ENCODE measurements at places on chromosomes 7 and 10.

- no peak for DNase-seq
These were observed 771 bp downstream of the PHYHIPL start for GRCh38 chr10:59177031-59177797.

- DNase-seq = no peak
These were observed 7.4 kb downstream of the ACADSB start for GRCh38 chr10:123016228-123016627.

GRCh38 chr10:32349968-32350738 is 3.2 kb upstream of the EPC1 start:
- no peak for DNase-seq

DNA sequence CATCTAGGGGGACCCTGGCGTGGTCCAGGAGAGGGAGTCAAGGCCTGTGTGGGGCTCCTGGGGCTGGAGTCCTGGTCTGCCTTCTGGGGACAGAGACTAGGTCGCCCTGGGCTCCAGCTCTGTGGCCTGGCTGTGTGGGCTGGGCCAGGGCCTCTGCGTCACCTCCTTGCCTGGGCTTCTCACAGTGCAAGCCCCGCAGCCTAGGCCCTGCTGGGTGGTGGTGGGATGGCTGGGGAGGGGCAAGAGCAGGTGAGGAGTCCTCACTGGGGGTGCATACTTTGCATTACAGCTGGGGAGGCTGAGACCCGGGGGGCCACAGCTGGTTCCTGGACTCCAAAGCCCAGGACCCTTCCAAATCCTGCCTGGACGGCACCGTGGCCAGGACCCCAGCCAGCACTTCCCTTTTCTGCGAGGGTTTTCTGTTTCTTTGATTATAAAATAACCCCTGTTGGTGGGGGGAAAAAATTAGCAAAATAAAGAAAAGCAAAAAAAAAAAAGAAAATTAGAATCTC is 23.5 kb downstream of the PWWP2B start:
- no peak for DNase-seq

GRCh38 chr10:36271627-36272340 is 629.7 kb upstream of the FZD8 start:
- no peak for DNase-seq

GRCh38 chr10:9379183-9379582 is 1324.7 kb downstream of the GATA3 start:
- DNase-seq = no peak

DNA sequence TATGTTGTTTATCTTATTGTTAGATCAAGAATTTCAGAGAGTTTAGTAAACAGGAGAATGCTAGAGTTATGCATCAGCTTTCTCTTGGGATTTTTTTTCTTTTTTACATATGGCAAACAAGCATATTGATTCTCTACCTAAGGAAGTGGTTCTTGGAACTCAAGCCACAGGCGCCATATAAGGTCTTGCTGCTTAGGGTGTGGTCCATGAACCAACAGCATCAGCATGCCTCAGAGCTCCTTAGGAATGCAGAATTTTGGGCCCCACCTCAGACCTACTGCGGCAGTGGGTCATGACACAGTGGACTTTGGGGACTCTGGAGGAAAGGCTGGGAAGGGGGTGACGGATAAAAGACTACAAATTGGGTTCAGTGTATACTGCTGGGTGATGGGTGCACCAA is 230.8 kb downstream of the SKAP2 start:
- no peak for DNase-seq

DNA sequence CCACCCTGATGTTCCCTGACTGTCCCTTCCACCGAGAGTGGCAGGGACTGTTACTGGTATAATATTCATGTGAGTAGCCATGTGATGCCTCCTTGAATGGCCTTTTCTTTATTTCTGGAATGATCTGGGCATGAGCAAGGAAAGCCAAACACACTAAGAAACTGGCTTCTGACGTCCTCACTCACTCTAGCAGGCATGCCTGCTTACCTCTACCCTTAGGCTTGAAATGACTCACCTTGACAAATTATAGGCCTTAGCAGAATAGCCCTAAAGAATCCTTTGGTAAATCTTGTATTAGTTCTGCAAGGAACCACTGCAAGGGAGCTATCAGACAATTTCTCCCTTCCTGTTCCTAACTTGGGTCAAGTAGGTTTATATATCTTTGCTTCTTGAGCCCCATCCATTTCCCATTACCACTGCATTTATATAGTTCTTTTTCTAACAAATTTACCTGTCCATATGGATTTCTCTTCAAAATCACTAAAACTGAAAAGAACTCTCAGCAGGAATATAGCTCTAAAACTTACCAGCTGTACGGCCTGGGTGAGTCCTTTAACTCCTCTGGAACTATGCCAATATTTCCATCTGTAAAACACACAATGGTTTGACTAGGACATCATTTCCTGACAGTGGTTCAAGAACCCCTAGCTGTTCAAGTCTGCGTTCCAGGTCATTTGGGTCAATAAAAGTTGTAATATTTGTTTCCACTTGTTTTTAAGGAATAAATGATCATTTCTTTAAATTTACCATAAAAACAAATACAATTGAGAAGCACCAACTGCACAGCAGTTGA is 13.0 kb upstream of the NDUFA5 start:
- no peak for DNase-seq

DNA sequence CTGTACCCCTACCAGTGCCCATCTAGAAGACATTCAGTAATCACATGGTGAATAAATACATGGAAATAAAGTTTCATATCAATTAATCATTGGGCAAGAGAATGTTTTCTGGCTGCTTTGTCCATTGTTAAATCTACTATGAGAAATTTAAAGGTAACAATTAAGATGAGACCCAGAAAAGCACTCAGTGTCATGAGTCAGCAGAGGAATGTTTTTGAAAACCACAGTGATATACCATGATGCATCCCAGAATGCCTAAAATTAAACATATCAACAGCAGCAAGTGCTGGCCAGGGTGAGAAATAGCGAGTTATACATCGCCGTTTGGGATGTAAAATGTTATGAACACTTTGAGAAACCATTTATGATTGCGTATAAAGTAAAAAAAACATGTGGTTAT is 825.3 kb upstream of the C7orf33 start:
- no peak for DNase-seq

DNA sequence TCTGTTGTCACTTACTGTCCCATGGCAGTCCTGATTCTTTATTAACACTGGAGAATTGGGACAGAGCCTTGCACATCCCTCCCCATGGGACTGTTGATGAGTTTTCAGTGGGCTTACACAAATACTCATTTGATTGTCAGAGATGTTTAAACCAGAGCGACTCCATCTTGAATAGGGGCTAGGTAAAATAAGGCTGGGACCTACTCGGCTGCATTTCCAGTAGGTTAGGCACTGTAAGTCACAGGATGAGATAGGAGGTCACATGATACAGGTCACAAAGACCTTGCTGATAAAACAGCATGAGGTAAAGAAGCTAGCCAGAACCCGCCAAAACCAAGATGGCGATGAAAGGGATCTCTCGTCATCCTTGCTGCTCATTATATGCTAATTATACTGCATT is 47.6 kb upstream of the JCAD start:
- DNase-seq = no peak

DNA sequence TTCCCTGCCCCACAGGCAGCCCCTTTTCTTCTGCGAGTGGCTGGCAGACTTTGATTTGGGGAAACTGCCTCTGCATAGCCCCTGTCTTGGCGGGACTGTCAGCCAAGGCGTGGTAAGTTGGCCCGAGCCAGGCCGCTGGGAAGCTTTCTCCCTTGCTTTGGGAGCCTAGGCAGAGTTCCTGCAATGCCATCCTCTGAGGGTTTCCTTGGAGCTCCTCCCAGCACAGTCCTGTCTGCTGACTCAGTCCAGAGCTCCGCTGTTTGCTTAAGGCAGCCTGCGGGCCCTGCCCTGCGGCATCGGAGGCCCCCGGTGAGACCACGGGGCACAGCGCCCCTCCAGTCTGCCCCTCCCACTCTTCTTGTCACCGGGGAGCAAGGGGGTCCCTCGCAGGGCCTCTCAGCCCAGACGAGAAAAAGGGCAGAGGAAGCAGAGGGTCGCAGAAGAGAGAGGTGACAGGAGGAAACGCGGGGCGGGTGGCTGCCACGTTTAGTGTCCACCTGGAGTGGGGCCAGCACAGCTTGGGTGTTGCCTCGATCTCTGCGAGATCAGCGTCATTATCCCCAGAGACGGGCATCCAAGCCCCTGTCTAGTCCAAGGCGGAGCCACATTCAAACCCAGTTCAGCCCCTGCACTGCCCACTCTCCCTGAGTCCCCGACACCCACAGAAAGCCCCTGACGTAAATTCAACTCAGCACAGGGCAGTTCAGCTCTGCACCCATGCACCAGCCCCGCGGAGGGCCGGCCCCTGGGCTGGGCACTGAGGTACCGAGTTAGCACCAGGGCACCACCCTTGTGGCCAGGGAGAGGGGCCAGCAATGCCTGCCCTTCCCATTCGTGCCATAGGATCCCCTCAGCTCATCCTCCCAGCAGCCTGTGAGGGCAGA is 59.0 kb upstream of the CHST15 start:
- no peak for DNase-seq

GRCh38 chr10:124316326-124316725 is 102.4 kb downstream of the OAT start:
- no peak for DNase-seq

GRCh38 chr10:126090911-126091728 is 194.8 kb downstream of the FANK1 start:
- DNase-seq = no peak

GRCh38 chr7:17234030-17234397 is 64.4 kb upstream of the AHR start:
- peak; percentile 34 for DNase-seq

GRCh38 chr10:71078454-71079145 is 133.8 kb upstream of the UNC5B start:
- DNase-seq = no peak

DNA sequence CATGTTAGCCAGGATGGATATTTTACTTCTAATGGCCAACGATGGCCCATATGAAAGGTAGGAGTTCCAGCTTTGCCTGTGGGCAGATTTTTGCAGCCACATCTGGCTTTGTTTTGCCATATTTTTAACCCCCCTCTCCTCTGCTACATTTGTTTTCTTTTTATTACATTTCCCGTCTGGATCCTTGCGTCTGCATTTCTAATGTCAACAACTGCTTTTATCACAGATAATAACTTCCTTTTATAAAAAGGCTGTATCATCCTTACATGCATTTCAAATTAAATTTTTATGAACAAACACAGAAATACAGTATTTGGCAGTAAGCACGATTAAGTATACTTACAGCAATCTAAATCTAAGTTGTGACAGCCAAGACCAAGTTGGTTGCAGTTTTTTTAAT is 156.0 kb downstream of the BAMBI start:
- DNase-seq = no peak

DNA sequence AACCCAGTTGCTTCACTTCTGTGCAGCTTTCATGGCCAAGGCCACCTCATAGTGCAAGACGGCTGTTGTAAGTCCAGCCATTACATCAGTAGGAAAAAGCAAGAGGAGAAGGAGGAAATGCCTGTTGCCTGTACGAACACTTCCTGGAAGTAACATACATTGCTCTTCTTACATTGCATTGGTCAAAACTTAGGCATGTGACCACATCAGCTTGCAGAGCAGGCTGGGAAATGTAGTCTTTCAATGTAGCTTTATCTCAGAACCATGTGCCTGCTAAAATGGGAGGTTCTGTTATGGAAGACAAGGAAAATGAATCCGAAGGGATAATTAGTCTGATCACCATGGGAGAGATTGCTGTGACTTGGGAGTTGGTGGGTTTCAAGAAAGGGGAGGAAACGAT is 4.3 kb downstream of the SLC29A3 start:
- DNase-seq = no peak

DNA sequence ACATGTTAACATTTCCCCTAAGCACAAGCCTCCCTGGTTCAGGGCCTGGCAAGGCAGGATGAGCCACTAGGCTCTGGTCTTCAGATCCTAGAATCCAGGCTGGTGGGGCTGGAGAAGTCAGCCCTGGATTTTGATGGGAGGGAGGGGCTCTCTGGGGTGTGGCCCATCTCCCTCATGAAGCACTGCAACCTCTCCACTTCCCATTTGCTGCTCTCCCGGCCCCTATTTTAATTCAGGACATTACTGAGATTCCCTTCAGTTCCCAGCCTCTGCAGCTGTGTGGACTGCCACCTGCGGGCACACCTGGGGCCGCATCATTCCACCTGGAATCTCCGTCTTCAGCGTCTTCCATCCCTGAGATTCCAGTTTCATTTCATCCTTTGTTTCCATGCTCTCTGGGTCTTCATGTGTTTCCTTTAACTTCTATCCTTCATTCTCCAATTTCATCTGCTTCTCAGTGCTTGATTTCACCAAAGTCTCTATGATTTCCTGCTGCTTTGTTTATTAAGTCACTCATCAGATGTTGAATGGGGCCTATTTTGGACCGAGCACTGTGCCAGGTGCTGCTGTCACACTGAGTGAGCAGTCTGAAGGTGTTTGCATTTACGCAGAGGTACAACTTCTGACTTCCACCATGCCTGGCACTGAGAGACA is 253.6 kb downstream of the WDR37 start:
- DNase-seq = no peak

GRCh38 chr10:102140913-102141540 is 8.2 kb downstream of the PPRC1 start:
- no peak for DNase-seq

DNA sequence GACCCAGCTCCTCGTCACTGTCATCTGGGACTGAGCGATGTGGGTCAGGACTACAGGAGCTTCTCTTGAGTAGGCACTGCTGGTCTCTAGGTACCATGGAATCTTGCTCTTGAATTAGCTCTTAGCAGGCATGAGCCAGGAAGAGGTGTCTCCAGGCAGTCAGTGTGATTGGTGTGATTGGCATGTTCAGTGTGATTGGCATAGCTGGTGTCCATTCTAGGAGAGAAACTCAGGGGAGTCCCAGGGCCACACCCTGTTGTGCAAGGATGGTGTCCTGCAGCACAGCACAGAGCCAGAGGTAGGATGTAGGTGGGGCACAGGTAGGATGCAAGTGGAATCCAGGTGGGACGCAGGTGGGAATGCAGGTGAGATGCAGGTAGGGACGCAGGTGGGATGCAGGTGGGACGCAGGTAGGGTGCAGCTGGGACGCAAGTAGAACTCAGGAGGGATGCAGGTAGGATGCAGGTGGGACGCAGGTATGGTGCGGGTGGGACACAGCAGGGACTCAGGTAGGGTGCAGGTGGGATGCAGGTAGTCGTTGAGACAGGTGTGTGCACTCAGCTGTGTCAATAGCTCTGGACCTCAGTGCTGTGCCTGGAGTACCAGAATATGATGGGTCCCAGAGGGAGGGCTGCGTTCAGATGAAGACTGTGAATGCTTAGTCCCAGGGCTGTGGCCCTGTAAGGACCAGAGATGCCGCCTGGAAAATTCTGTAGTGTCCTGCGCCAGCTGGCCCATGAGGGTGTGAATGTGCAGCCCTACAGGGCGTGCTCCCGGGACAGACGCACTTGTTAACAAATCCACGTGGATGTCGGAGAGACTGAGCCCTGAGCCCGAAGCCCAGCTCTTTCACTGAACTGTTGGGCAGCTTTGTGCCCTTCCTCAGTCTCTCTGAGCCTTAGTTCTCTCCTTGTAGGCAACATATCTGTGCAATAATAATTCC is 248.2 kb upstream of the PITRM1 start:
- DNase-seq = no peak

DNA sequence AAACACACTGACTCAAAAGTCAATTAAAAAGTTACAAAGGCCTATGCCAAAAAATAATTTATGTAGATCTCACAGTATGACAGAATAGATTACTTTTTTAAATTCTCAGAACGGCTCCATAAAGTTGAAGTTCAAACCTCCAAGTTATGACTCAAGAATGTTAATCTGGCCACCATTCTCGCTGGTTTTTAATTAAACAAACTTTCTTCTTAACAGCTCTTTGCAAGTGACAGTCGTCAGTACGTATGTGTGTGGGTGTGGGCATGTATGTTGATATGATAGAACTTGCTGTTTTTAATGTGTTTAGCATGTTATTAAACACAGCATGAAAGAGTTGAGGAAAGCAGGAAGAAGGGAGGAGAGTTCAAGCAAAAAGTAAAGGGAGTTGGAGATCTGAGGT is 18.5 kb downstream of the PRKCQ start:
- no peak for DNase-seq

Data from activated CD4-positive, alpha-beta T cell treated with anti-CD3 and anti-CD28 coated beads for 48 hours (primary cell).